ENCODE measurements at places on chromosomes 6 and 20.

- H3K27ac ChIP-seq, result no peak overlapping the region
- H3K36me3 ChIP-seq, result peaks cover 76% of the 10 kb centered on the region
- no peaks in the 10 kb centered on the region for H3K27me3 ChIP-seq
These were observed 4.9 kb upstream of the SUMO4 start for GRCh38 chr6:149395185-149395584.

- no peak overlapping the region for H3K4me3 ChIP-seq
- H3K27ac ChIP-seq, result no peak overlapping the region
- H3K36me3 ChIP-seq, result no peaks in the 10 kb centered on the region
These were observed 58.1 kb upstream of the PLEKHG1 start for GRCh38 chr6:150541576-150541975.

DNA sequence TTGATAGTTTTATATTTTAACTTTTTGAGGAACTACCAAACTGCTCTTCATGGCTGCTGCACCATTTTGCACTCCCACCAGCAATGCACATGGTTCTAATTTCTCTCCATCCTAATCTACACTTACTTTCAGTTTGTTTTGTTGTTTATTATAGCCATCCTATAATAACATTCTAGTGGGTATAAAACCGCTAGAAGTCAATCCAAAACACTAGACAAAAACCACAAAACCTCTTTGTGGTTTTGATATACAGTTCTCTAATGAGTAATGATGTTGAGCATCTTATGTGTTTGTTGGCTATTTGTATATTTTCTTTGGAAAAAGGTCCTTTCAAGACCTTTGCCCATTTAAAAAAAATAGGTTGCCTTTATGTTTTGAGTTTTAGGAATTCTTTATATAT is 5.6 kb downstream of the RPP21 start:
- no peak overlapping the region for H3K27ac ChIP-seq
- H3K27me3 ChIP-seq, result peaks cover 27% of the 10 kb centered on the region
- no peak for DNase-seq
- peaks cover 11% of the 10 kb centered on the region for H3K36me3 ChIP-seq
- peaks cover 17% of the 10 kb centered on the region for H3K4me1 ChIP-seq

- no peak overlapping the region for H3K4me3 ChIP-seq
- no peak overlapping the region for H3K27ac ChIP-seq
- H3K27me3 ChIP-seq, result peaks cover 7% of the 10 kb centered on the region
- no peak for DNase-seq
- no peaks in the 10 kb centered on the region for H3K4me1 ChIP-seq
- peaks cover 1% of the 10 kb centered on the region for H3K36me3 ChIP-seq
These were observed 133.7 kb downstream of the PXDC1 start for GRCh38 chr6:3617681-3618311.

GRCh38 chr20:17084909-17085308 is 141.9 kb upstream of the PCSK2 start:
- no peaks in the 10 kb centered on the region for H3K27me3 ChIP-seq
- H3K27ac ChIP-seq, result no peak overlapping the region
- H3K4me1 ChIP-seq, result no peaks in the 10 kb centered on the region
- H3K36me3 ChIP-seq, result no peaks in the 10 kb centered on the region
- H3K4me3 ChIP-seq, result no peak overlapping the region

GRCh38 chr6:84877515-84878210 is 113.3 kb upstream of the TBX18 start:
- H3K4me1 ChIP-seq, result no peaks in the 10 kb centered on the region
- no peaks in the 10 kb centered on the region for H3K36me3 ChIP-seq
- no peak overlapping the region for H3K27ac ChIP-seq
- no peaks in the 10 kb centered on the region for H3K27me3 ChIP-seq
- DNase-seq, result no peak

DNA sequence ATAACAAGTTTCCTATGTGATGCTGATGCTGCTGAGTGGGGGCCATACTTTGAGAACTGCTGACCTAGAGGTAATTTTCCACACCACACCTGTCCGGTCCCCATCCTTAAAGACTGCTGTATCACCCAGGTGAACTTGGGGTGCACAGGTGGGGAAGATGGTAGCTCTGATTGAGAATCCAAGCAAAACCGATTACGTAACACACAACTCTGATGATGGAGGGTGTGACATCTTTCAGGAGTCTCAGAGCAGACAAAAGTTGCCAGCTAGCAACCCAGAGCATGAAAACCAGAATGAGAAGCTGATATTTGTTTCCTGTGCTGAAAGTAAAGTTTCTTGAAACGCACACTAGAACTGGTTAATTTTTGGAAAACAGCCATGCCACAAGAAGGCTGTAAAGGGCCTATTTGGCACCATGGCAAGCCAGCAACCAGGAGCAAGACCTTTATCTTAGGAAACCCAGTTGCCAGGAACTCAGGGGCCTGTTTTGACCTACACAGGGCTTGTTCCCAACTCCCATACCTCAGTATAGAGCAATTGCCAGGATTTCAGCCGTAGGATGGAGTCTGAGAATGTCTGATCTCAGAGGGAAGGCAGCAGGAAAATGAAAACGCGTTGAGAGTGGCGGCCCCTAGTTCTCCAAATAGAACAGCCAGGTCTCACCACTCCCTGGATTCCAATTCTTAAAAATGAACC is 21.6 kb upstream of the TBC1D7 start:
- no peak overlapping the region for H3K4me3 ChIP-seq
- no peak for DNase-seq
- peaks cover 15% of the 10 kb centered on the region for H3K4me1 ChIP-seq
- H3K27me3 ChIP-seq, result no peaks in the 10 kb centered on the region
- H3K27ac ChIP-seq, result no peak overlapping the region

DNA sequence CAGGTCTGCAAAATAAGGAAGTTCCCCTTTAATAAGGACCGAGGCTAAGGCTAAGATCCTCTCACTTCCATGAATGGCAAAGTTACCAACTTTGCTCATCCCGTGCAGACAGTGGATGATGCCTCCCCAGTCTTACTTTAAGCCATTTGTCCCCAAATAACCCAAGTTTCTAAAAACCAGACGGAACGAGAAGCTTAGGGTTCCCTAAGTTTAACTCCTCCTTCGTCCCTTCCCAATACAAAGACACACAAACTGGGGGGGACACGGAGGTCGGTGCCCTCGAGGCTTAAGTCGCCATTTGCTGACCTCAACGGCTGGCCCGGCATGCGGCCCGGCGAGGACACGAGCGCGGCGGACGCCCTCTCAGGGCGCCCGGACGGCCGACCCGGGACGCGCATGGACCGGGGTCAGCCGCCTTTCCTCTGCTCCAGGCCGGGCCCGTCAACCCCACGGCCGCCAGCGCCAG is 527 bp downstream of the FBXO30 start:
- H3K4me1 ChIP-seq, result peaks cover 29% of the 10 kb centered on the region
- H3K27me3 ChIP-seq, result no peaks in the 10 kb centered on the region
- H3K36me3 ChIP-seq, result peaks cover 1% of the 10 kb centered on the region
- peak overlapping the region; percentile 76 for H3K4me3 ChIP-seq
- no peak for DNase-seq

GRCh38 chr6:48419992-48420391 is 309.0 kb upstream of the PTCHD4 start:
- no peaks in the 10 kb centered on the region for H3K4me1 ChIP-seq
- H3K27me3 ChIP-seq, result no peaks in the 10 kb centered on the region
- DNase-seq, result no peak

DNA sequence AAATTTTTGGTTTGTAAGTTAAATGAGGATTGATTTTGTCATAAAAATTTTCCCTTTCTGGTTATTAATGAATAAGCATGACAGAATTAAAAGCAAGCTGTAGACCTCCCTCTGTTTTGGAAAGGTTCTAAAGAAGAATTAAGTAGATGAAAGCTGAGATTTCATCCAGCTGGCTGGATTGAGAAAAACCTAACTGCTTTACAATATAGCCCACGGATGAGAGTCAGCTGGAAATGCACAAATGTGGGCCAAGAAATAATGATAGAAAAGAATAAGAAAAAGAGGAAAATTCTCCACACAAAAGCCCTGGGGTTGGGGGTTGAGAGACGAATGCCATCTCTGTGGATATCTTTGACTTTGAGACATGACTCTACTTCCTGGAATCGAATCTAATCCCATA is 631.6 kb downstream of the HDGFL1 start:
- no peak for DNase-seq
- no peaks in the 10 kb centered on the region for H3K36me3 ChIP-seq
- no peak overlapping the region for H3K4me3 ChIP-seq
- H3K4me1 ChIP-seq, result no peaks in the 10 kb centered on the region
- H3K27ac ChIP-seq, result no peak overlapping the region

- DNase-seq, result no peak
- H3K4me3 ChIP-seq, result no peak overlapping the region
- no peaks in the 10 kb centered on the region for H3K4me1 ChIP-seq
- no peak overlapping the region for H3K27ac ChIP-seq
These were observed 173.0 kb downstream of the AIG1 start for GRCh38 chr6:143233554-143234285.

- no peak for DNase-seq
- no peak overlapping the region for H3K4me3 ChIP-seq
- H3K4me1 ChIP-seq, result no peaks in the 10 kb centered on the region
These were observed 125.6 kb downstream of the EYA2 start for GRCh38 chr20:47020231-47020630.

DNA sequence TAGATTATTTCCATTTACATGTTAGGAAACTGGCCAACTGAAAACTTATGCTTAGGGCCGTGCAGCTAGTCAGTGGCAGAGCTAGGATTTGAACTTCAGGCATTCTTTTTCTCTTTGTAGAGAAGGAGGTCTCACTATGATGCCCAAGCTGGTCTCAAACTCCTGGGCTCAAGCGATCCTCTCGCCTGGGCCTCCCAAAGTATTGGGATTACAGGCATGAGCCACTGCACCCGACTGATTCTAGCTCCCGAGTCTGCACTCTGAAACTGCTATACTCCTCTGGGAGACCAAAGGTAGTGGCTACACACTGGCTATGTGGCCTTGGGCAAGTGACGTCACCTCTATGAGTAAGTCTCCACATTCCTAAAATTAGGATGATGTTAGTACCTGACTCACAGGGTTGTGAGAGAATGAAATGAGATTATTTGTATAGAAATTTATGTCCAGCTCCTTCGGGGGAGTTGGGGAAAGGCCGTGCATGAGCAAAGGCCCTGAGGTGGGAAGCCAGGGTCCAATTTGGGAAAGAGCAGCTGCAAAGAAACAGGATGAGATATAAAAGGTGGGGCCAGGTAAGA is 6.4 kb downstream of the PLTP start:
- H3K4me3 ChIP-seq, result no peak overlapping the region
- no peaks in the 10 kb centered on the region for H3K27me3 ChIP-seq
- DNase-seq, result no peak
- H3K27ac ChIP-seq, result no peak overlapping the region

- no peak for DNase-seq
- H3K4me1 ChIP-seq, result peaks cover 30% of the 10 kb centered on the region
- H3K36me3 ChIP-seq, result peaks cover 4% of the 10 kb centered on the region
- H3K4me3 ChIP-seq, result peak overlapping the region; percentile 30
- H3K27me3 ChIP-seq, result peaks cover 13% of the 10 kb centered on the region
These were observed 68.1 kb upstream of the MAFB start for GRCh38 chr20:40757087-40757486.

DNA sequence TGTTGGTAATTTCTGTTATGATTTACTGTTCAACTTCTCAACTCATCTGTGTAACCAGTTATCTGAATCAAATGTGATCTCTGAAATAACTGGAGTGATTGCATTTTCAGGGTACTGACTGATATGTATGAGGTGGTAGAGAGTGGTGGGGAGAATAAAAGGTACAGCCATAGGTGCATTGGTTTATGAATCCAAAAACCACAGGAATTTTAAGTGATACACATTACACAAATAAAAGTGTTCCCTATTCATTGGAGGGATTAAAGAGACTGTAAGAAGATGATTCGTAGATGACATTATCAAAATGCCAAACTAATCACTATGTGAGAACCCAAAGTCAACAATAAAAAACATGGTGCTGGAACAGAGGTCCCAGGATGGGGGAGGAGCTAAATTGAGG is 158.7 kb upstream of the RSPO3 start:
- no peaks in the 10 kb centered on the region for H3K27me3 ChIP-seq
- no peak overlapping the region for H3K27ac ChIP-seq
- no peaks in the 10 kb centered on the region for H3K36me3 ChIP-seq
